ENCODE measurements at places on chromosomes 7 and 10.

GRCh38 chr7:149081914-149082313, 8.6 kb downstream of the ZNF786 start:
- no peaks in the 10 kb centered on the region for H3K4me1 ChIP-seq
- H3K27ac ChIP-seq = no peak overlapping the region
- peaks cover 20% of the 10 kb centered on the region for H3K36me3 ChIP-seq
- no peaks in the 10 kb centered on the region for H3K27me3 ChIP-seq
- DNase-seq = peak; percentile 31

DNA sequence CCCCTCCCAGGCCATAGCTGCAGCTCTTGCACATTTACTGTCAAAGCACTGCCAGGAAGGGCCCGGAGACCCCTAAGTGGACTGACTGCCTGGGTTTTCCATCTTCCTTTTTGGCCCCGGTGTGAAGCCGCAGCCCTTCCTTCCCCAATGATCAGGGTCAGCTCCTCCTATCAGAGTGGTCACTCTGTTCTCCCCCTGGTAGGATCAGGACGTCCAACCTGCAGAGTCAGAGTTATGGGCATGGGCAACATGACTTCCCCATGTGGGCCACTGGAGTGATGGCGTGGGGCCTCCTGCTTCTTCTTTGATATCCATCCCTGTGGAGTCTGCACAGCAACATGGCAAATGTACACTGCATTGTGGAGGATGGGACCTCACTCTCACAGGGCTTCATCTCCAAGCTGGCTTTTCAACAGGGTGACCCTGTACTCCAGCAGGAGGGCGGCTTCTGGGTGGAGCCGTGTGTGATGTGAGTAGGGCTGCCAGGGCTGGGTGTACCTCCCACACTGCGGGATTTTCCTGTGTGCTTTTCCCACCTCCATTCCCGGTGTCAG, 6.4 kb upstream of the RAMP3 start:
- H3K4me1 ChIP-seq = no peaks in the 10 kb centered on the region
- no peak overlapping the region for H3K27ac ChIP-seq
- no peaks in the 10 kb centered on the region for H3K36me3 ChIP-seq
- H3K27me3 ChIP-seq = no peaks in the 10 kb centered on the region
- H3K4me3 ChIP-seq = no peak overlapping the region
- no peak for DNase-seq

DNA sequence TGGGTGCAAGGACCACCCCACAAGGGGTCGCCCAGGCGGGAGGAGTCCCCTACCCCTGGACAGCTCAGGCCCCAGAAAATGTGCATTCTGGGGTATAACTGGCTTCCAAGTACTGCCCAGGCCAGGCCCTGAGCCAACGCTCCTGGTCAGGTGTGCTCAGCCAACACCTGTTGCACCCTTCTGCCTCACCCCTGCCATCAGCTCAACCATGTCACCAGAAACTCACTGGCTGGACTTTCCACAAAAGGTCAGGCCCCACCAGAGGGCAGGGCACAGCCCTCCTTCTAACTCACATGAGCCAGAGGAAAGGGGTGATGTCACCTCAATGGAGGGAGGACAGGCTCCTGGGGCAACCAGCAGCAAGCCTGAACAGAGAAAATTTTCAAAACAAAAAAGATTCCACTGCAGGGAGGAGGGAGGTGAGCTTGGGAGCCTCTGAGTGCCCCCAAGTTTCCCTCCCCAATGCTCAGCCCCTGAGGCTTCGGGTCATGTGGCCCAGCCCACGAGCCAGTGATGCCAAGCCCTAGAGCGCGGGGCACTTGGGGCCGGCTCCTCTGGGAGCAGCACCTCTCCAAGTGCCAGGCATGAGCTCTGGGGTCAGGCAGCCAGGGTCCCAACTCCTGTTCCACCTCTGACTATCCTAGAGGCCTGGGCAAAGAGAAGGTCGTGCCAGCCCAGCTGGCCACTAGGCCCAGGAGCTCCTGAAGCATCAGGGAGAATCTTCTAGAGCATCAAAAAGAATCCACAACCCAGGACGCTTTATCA, 2.2 kb downstream of the OGDHL start:
- peaks cover 10% of the 10 kb centered on the region for H3K4me1 ChIP-seq
- H3K36me3 ChIP-seq = no peaks in the 10 kb centered on the region
- H3K4me3 ChIP-seq = no peak overlapping the region
- no peaks in the 10 kb centered on the region for H3K27me3 ChIP-seq
- no peak overlapping the region for H3K27ac ChIP-seq

GRCh38 chr7:141541375-141541774, 9.8 kb upstream of the AGK start:
- no peaks in the 10 kb centered on the region for H3K36me3 ChIP-seq
- DNase-seq = no peak
- peaks cover 6% of the 10 kb centered on the region for H3K27me3 ChIP-seq
- no peak overlapping the region for H3K27ac ChIP-seq

GRCh38 chr10:16242859-16243613, 193.8 kb upstream of the PTER start:
- H3K27me3 ChIP-seq = no peaks in the 10 kb centered on the region
- DNase-seq = no peak
- H3K27ac ChIP-seq = no peak overlapping the region
- H3K4me3 ChIP-seq = no peak overlapping the region

DNA sequence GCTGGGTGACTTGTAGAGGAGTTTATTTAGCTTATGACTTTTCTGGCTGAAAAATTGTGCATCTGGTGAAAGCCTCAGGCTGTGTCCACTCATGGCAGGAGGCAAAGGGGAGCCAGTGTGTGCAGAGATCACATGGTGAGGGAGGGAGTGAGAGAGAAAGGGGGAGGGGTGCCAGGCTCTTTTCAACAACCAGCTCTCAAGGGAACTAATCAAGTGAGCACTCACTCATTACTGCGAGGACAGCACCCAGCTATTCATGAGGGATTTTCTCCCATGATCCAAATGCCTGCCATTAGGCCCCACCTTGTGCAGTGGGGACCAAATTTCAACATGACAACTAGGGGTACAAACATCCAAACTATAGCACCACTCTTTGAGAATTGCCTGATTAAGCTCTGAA, 590.2 kb downstream of the MAGI2 start:
- no peaks in the 10 kb centered on the region for H3K4me1 ChIP-seq
- H3K4me3 ChIP-seq = no peak overlapping the region
- no peak for DNase-seq
- no peak overlapping the region for H3K27ac ChIP-seq

DNA sequence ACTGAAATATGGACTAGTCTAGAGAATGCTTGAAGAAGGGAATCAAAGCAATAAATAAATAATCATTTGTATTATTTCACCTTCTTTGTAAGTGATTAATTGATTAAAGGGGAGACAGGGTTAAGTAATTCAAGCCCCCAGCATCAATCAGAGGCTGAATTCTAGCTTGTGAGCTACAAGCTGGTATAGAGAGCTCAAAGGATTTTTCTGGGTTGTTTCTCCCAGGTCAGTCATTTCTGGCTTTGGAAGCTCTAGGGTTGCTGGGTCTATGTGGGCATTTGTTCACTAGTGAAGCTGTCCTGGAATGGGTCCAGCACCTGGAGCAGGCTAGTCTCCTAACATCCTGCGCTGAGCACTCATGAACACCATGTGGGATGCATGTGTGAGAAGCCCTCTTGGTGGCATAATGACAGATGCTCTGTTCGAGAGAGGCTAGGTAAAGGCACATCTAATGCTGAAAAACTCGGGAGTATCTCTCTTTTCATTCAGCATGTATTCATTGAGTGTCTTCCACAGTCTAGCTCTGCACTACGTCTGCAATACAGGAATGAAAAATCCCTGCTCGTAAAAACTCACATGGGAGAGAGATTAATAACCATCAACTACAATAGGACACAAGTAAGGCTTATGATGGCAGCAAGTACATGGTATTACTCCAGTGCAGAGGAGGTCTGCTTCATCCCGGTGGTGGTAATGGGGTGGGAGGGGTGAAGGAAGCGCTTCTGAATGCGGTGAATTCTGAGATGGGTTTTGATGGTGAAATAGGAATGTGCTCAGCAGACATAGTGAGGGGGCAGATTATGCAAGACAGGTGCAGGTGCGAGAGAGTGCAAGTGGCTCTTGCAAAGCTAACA, 68.0 kb upstream of the NRP1 start:
- no peaks in the 10 kb centered on the region for H3K36me3 ChIP-seq
- no peaks in the 10 kb centered on the region for H3K4me1 ChIP-seq
- no peak overlapping the region for H3K27ac ChIP-seq
- H3K4me3 ChIP-seq = no peak overlapping the region
- H3K27me3 ChIP-seq = peaks cover 16% of the 10 kb centered on the region

DNA sequence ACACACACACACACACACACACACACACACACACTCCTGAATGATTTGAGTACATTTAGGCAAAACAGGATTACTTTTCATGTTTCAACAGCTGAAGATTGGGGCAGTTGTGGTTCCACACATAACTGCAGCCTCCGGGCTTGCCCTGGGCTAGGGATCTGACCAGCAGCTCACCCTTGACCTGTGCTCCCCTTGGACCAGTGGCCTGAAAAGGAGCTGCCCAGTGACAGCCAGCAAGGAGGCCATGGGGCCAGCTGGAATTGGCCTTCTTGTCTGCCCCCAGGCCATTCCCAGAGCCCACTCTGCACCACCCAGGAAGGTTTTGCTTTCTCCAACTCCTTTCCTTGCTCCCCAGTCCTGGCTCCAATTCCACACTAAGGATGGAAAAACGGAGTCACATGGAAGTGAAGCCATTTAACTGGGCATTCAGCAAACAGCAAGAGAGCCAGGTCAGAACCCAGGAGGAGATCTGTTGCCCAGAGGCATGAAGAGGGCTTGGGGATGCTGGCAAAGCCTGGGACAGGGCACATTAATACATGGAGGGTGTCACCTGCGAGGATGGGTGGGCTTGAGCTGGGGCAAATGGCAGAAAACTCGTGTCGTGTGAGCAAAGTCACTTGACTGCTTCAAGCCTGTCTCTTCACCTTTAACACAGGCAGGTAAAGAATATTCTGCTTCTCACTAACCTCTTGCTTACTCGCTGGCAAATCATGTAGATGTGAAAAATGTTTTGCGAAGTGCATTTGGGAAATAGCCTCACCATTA, 61.5 kb upstream of the GDF10 start:
- 0 out of 2 replicates have a peak, but pooled peaks cover 2% of the 10 kb centered on the region for H3K4me1 ChIP-seq
- H3K4me3 ChIP-seq = no peak overlapping the region
- H3K36me3 ChIP-seq = no peaks in the 10 kb centered on the region
- DNase-seq = no peak

DNA sequence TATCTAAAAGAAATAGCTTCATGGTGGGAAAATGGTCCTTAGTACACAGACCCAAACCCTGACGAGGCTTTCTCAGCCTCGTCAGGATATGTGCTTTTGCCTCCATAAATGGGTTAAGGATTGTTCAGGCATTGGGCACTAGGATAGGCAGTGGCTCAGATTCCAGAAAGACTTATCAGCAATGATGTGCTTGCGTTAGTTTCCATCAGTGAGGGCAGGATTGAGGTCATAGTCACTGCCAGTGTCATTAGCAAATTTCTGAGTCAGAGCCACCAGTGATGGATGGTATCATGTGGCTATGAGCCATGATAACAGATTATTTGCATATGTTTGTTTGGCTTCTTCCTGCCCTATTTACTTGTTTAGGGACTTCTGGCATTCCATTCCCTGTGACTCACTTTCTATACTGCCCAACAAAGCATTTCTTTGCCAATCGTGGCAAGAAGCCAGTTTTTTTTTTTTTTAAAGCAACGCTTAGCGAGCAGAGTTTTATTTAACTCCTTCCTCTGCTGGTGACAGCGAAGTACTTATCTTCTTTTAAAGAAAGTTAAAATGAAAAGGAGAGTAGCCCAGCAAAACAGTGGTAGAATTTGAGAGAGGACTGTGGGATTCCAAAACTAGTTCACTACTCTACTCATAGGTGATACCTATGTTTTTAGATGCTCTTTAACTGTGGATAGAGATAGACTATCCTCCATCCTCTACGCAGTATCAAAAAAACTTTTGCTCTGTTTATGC, 44.4 kb downstream of the MYPN start:
- no peak overlapping the region for H3K4me3 ChIP-seq
- no peak for DNase-seq
- H3K4me1 ChIP-seq = no peaks in the 10 kb centered on the region
- no peaks in the 10 kb centered on the region for H3K36me3 ChIP-seq
- H3K27me3 ChIP-seq = peaks cover 9% of the 10 kb centered on the region

GRCh38 chr7:11410656-11411644, 421.0 kb downstream of the THSD7A start:
- no peak for DNase-seq
- no peaks in the 10 kb centered on the region for H3K36me3 ChIP-seq
- no peak overlapping the region for H3K4me3 ChIP-seq
- no peaks in the 10 kb centered on the region for H3K4me1 ChIP-seq
- no peak overlapping the region for H3K27ac ChIP-seq

DNA sequence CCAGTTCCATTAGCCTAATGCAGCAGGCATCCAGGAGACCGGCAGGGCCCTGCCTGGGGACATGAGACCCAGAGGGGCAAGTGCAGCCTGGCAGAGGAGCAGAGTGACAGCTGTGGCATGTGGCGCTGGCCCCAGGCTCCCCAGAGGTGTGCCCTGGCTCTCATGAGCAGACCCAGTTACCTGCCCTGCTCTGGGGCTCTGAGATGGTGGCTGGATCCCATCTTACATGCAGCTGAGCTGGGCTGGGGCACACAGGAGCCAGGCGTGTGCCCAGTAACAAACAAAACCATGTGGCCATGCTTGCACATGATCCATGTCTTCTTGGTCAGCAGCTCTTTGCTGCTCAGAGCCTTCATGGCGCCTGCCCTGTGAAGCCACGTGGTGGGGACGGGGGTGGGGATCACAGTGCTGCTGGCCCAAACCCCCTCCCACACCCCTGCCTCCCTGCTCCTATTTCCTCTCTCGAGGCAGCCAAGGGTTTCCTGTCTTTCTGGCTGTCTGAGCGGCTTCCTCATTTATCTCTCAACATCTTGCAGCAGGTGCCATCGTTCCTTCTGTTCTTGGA, 40.3 kb upstream of the GTF2I start:
- no peak overlapping the region for H3K4me3 ChIP-seq
- peak overlapping the region; percentile 85 for H3K27ac ChIP-seq
- no peaks in the 10 kb centered on the region for H3K27me3 ChIP-seq
- peak; percentile 84 for DNase-seq

- H3K36me3 ChIP-seq = no peaks in the 10 kb centered on the region
- no peak for DNase-seq
- H3K4me1 ChIP-seq = peaks cover 22% of the 10 kb centered on the region
- H3K4me3 ChIP-seq = no peak overlapping the region
These were observed 5.1 kb downstream of the DPY19L1 start for GRCh38 chr7:35032166-35032565.

DNA sequence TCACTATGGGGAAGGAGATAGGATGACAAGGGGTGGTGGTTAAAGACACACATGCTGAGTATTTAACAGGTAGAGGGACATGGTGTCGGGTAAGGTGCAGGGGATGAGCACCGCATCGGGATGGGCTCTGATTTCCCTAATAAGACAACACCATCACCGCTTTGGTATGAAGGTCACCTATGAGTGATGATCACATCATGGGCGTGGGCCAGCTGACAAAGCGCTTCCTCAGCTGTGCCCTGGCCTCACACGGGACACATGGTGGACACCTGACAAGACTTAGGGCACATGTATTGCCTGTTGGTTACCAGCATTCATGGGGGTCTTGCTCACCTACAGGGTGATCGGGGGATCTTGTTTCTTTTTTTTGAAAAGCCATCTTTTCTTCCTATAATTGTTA, 12.8 kb downstream of the C7orf57 start:
- no peaks in the 10 kb centered on the region for H3K36me3 ChIP-seq
- DNase-seq = no peak
- no peak overlapping the region for H3K27ac ChIP-seq
- no peaks in the 10 kb centered on the region for H3K27me3 ChIP-seq
- H3K4me1 ChIP-seq = no peaks in the 10 kb centered on the region

- no peaks in the 10 kb centered on the region for H3K27me3 ChIP-seq
- no peaks in the 10 kb centered on the region for H3K4me1 ChIP-seq
- H3K4me3 ChIP-seq = no peak overlapping the region
- no peak for DNase-seq
- H3K27ac ChIP-seq = no peak overlapping the region
These were observed 299.2 kb upstream of the LRGUK start for GRCh38 chr7:133827707-133828623.

Measured in DND-41 (cell line).